ENCODE measurements at places on chromosomes 1 and 21.

DNA sequence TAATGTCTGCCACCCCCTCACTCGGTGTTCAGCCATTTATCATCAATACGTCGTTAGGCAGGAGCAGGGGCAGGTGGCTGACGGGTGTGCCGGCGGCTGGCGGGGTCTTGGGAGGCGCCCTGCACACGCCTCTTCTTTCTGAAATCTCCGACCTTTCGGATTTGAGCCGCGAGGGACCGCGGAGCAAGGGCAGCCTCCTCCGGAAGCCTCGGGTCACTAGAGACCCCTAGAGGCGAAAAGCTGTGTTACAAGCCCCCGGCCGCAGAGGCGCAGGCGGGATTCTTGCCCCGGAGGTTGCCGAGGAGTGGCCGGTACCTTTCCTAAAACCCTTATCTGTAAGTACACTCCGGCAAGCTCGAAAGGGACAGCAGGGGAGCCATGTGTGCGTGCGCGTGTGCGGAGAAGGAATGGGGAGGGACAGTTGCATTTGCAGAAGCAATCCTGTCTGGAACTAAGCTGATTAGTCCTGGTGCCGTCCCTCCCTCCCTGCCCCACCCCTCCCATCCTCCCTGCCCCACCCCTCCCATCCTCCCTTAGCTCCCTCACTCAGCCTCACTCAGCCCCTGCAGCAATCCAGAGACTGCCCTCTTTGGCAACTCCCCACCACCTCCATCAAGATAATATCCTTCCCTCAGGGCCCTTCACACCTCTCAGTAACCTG lies 11.0 kb downstream of the BRINP2 start:
- peaks cover 15% of the 10 kb centered on the region for H3K27me3 ChIP-seq
- no peak overlapping the region for H3K27ac ChIP-seq
- no peak overlapping the region for H3K4me3 ChIP-seq
- H3K36me3 ChIP-seq: no peaks in the 10 kb centered on the region
- H3K4me1 ChIP-seq: no peaks in the 10 kb centered on the region
- DNase-seq: peak; percentile 80

DNA sequence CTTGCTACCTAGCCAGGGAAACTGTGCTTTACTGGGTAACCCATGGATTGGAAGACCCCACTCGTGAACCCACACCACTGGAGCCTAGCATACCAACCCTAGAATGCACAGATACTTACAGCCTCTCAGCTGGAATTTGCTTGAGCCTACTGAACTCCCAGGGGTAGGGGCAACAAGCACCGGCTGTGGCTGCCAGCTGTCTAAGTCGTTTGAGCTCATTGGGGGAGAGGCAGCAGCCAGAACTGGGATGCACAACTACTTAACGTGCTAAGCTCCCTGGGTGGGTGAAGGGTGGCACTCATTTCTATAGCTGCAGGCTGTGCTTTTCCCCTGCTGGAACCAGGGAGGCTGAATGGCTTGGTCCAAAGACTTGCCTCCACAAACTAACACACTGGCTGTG lies 212.4 kb downstream of the ZNF648 start:
- no peak overlapping the region for H3K4me3 ChIP-seq
- H3K4me1 ChIP-seq: no peaks in the 10 kb centered on the region
- DNase-seq: no peak
- no peak overlapping the region for H3K27ac ChIP-seq
- H3K36me3 ChIP-seq: no peaks in the 10 kb centered on the region
- no peaks in the 10 kb centered on the region for H3K27me3 ChIP-seq

- H3K36me3 ChIP-seq: no peaks in the 10 kb centered on the region
- DNase-seq: no peak
- H3K27me3 ChIP-seq: peaks cover 90% of the 10 kb centered on the region
- no peak overlapping the region for H3K27ac ChIP-seq
- no peak overlapping the region for H3K4me3 ChIP-seq
- H3K4me1 ChIP-seq: peaks cover 17% of the 10 kb centered on the region
Observed at GRCh38 chr1:151723726-151724370, 2.5 kb downstream of the RIIAD1 start.

GRCh38 chr1:43806183-43806582 lies 98.8 kb downstream of the ST3GAL3 start:
- no peak overlapping the region for H3K27ac ChIP-seq
- no peaks in the 10 kb centered on the region for H3K4me1 ChIP-seq
- no peak overlapping the region for H3K4me3 ChIP-seq
- H3K27me3 ChIP-seq: no peaks in the 10 kb centered on the region

DNA sequence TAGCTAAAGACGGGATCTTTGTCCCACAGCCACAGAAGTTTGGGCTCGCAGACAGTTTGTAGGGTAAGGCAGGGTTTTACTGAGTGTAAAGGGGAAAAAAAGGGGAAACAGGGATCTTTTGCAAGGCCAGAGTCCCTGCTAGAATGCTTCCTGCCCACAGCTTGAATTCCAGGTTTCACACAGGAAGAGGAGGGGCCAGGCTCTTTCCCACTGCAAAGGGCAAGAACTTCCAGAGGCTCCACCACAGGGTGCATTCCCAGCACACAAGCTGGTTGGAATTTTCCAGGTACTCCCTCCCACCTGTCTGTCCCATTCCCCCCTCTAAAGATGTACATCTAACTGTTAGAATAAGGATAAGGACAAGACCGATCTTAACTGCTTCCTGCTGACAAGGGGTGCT lies 1126.9 kb downstream of the KCNT2 start:
- H3K27ac ChIP-seq: no peak overlapping the region
- H3K4me1 ChIP-seq: no peaks in the 10 kb centered on the region
- DNase-seq: no peak
- H3K4me3 ChIP-seq: no peak overlapping the region
- no peaks in the 10 kb centered on the region for H3K36me3 ChIP-seq

DNA sequence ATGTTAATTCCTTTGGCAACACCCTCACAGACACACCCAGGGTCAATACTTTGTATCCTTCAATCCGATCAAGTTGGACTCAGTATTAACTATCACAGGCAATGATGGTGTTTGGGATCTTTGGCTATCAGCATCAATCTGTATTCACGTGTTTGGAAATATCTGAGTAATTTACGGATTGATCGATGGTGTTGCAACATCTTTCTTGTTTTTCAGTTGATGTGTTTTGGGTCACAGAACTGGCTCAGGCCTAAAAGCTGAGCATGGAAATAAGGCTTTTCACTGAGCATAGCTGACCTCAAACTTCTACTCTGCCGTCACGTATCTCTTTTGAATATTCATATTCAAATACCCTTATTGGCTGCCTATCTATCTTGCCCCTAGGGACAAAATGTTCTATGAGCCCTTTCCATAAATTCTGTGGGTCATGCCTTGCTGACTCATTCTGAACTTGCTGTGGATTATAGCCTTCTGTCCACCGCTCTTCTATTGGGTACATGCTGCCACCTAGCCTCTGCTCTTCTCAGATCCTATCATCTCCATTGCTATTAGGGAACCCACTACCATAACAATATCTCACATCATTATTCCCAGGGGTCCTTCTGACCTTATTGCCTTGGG lies 156.0 kb downstream of the PDE4B start:
- H3K27ac ChIP-seq: no peak overlapping the region
- no peaks in the 10 kb centered on the region for H3K36me3 ChIP-seq
- DNase-seq: no peak
- no peak overlapping the region for H3K4me3 ChIP-seq
- H3K4me1 ChIP-seq: peaks cover 1% of the 10 kb centered on the region

DNA sequence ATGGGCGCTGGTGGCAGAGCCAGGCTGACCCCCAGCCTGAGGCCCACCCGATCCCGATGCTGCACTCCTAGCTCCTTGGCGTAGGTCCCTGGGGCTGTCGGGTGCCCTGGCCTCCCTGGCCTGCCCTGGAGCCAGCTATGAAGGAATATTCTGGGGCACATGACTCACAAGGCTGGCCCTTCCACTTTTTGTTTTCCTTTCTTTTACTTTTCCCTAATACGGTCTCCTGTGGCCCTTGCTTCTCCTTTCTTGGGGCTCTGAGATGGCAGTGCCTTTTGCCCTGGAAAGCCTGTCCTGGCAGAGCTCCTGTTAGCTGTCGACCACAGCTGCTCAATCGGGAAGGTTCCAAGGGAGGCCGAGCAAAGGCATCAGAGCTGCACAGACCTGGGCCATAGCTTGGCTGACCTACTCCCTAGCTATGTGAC lies 22.1 kb downstream of the ARHGEF10L start:
- H3K27me3 ChIP-seq: no peaks in the 10 kb centered on the region
- H3K27ac ChIP-seq: no peak overlapping the region
- H3K4me3 ChIP-seq: no peak overlapping the region
- H3K36me3 ChIP-seq: no peaks in the 10 kb centered on the region
- H3K4me1 ChIP-seq: peaks cover 30% of the 10 kb centered on the region

DNA sequence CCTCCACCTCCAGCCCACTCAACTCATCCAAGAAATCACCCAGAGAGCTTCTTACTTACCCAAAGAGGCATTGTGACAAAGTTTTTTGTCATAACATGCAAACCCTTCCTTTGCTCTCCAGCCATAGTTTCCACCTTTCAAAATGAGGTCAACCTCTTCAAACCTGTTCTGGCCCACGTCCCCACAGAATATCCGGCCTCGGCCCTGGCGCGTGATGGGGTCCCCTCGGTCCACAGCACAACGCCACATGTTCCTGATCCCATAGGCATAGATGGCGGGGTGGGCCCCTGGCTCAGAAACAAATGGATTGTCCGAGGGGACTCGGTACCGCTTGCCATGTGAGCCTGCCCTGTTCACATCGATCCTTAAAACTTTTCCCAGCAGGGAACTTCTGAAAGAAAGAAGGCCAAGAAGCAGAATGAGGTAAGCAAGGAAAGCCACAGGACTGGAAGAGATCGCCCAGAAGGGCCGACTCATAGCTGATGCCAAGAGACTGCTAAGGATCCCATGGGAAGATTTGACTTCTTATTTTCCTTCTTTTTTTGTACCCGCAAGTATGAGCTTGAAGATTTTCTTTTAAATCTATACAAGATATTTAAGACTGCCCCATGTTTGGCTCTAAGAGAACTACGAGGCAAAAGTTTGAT lies 7.8 kb downstream of the HHIPL2 start:
- no peaks in the 10 kb centered on the region for H3K4me1 ChIP-seq
- no peak for DNase-seq
- no peaks in the 10 kb centered on the region for H3K36me3 ChIP-seq
- H3K4me3 ChIP-seq: no peak overlapping the region
- H3K27ac ChIP-seq: no peak overlapping the region
- no peaks in the 10 kb centered on the region for H3K27me3 ChIP-seq

- no peaks in the 10 kb centered on the region for H3K27me3 ChIP-seq
- H3K27ac ChIP-seq: no peak overlapping the region
- no peaks in the 10 kb centered on the region for H3K4me1 ChIP-seq
- no peak for DNase-seq
Observed at GRCh38 chr1:23720256-23720995, 22.8 kb upstream of the ELOA start.

DNA sequence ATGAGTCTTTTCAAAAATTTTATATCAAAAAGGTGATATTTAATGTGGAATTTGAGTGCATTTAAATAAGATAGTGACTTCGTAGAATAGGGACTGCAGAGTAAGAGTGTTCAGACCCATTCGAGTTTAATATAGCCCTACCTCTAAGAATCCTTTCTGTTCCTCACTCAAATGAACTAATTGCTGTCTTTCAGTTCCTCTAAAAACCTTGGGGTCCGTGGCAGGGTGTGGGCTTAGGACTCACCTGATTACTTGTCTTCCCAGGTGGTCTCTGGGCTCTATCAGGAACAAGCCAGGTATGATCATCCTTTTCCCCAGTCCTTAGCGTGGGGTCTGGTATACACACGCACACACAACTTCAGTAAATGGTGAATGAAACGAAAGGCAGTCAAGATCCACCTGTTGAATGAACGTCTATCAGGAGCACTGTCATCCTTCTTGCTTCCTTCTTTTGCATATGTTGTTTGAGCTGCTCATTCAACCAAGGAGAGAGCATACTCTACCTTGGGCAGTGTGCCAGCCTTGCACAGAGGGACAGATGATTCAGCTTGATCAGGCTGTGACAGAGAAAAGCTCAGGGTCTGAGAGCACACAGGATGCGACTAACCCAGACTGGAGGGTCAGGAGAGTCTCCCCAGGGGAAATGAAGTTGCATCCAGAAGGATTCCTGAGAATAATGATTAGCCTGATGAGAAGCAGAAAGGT lies 1.2 kb upstream of the RNF11 start:
- no peak overlapping the region for H3K4me3 ChIP-seq
- no peak for DNase-seq
- H3K4me1 ChIP-seq: peaks cover 9% of the 10 kb centered on the region
- H3K36me3 ChIP-seq: no peaks in the 10 kb centered on the region

DNA sequence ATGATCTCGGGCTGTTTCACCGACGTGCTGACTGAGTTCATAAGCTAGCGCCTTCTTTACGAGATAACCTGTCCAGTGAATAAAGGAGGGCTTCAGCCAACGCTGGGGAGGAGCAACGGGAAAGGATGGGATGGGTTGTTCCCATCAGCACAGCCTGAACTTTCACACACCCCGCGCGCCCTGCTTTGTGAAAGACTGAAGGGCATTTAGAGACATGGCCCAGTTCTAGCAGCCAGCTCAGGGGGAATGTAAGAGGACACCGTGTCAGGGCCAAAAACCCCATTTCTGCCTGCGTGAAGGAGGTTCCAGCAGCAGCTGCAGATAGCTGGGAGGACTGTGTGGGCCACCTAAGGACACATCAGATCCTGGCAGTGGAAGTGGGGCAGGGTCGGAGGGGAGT lies 255.1 kb upstream of the RAB4A start:
- no peaks in the 10 kb centered on the region for H3K36me3 ChIP-seq
- H3K27ac ChIP-seq: peak overlapping the region; percentile 9
- no peaks in the 10 kb centered on the region for H3K4me1 ChIP-seq
- no peak overlapping the region for H3K4me3 ChIP-seq
- DNase-seq: no peak

DNA sequence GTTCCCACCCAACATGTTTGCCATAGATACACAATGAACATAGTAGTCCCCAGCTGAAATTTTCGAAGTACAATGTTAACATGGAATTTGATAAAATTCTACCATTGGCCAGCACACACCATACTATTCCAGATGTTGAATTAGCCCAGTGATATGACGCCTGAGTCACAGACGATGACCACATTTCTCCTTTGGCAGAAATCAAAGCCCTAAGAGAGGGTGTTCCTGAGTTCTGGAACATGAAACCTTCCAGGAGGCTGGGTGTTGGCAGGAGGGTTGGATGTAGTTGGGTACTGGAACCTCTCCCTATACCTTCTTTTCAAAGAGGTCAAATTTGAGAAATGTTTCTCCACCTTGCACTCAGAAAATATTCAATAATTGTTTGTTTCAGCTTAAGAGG lies 37.8 kb downstream of the LPAR3 start:
- H3K4me3 ChIP-seq: no peak overlapping the region
- DNase-seq: no peak
- peaks cover 2% of the 10 kb centered on the region for H3K4me1 ChIP-seq

- peaks cover 2% of the 10 kb centered on the region for H3K27me3 ChIP-seq
- no peaks in the 10 kb centered on the region for H3K36me3 ChIP-seq
- no peak overlapping the region for H3K27ac ChIP-seq
- DNase-seq: no peak
Observed at GRCh38 chr1:206075786-206076755, 23.1 kb downstream of the RHEX start.

DNA sequence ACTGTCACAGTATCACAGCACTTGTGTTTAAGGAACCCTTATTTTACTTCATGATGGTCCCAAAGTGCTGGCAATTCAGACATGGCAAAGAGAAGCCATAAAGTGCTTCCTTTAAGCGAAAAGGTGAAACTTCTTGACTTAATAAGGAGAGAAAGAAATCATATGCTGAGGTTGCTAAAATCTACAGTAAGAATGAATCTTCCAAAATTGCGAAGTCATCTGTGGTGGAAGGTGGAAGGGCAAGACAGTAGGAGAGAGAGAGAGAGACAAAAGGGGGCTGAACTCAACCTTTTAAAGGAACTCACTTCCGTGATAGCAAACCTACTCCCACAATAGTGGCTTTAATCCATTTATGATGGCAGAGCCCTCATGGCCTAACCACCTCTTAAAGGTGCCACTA lies 19.3 kb upstream of the AADACL3 start:
- DNase-seq: no peak
- no peaks in the 10 kb centered on the region for H3K36me3 ChIP-seq
- no peaks in the 10 kb centered on the region for H3K27me3 ChIP-seq
- H3K4me1 ChIP-seq: no peaks in the 10 kb centered on the region
- H3K4me3 ChIP-seq: no peak overlapping the region
- H3K27ac ChIP-seq: no peak overlapping the region
